ENCODE measurements at places on chromosomes 5 and 9.

GRCh38 chr9:75873712-75874111 is 16.8 kb upstream of the PCSK5 start:
- DNase-seq = no peak

DNA sequence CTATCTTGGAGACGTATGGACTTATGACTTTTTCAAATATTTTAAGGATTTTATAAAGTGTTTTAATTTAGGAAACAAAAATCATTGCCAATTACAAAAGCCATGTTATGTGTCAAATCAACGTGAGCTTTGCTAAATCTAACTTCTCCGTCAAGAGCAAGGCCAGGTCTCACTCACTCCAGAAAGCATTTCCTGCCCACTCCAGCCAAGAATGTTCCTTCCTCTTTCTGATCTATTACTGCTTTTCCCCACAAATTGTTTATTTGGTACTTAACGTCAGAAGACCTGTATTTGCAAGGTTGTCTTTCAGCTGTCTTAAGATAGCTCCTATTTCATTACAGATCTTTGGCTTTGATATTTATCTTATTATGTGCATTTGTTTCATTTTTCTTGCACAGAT is 193.5 kb upstream of the HAPLN1 start:
- DNase-seq = no peak

- DNase-seq = no peak
These were observed 302.9 kb upstream of the PAPPA start for GRCh38 chr9:115850548-115851304.

- DNase-seq = no peak
These were observed 2252.4 kb downstream of the MAT2B start for GRCh38 chr5:165757791-165758190.

DNA sequence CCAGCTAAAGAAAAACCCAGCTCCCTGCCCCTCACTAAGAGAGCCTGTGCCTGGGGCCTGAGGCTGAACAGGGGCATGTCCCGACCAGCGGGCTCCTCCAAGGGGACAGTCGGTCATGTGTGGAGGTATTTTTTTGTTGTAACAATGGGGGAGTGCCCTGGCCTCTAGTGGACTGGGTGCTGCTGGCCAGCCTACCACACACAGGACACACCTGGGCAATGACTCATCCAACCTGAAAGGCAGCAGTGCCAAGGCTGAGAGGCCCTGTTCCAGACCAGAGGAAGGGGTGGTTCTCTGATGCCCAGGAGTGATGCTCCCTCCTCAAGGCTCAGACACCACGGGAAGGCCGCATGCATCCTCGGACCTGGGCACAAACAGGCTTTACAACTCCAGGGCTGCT is 181.5 kb downstream of the OLFM1 start:
- DNase-seq = no peak

- DNase-seq = no peak
These were observed 521.7 kb upstream of the CLINT1 start for GRCh38 chr5:158380661-158381060.

DNA sequence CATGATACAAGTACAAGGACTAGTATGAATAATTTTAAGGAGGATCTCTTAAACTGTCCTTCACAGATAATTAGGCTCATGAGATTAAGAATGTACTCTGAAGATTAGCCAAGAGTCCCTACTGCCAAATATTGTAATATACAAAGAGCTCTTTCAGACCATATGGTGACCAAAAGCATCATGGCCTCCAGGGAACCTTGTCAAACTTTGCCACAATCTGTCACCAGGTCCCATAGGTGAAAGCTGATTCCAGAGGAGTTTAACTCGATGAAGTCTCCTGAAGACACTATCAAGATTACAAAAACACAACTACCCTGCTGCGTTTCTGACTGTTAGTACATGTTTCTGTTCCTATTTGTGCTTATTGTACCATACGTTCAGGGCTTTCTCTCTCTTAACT is 395.4 kb upstream of the ITGA1 start:
- no peak for DNase-seq

DNA sequence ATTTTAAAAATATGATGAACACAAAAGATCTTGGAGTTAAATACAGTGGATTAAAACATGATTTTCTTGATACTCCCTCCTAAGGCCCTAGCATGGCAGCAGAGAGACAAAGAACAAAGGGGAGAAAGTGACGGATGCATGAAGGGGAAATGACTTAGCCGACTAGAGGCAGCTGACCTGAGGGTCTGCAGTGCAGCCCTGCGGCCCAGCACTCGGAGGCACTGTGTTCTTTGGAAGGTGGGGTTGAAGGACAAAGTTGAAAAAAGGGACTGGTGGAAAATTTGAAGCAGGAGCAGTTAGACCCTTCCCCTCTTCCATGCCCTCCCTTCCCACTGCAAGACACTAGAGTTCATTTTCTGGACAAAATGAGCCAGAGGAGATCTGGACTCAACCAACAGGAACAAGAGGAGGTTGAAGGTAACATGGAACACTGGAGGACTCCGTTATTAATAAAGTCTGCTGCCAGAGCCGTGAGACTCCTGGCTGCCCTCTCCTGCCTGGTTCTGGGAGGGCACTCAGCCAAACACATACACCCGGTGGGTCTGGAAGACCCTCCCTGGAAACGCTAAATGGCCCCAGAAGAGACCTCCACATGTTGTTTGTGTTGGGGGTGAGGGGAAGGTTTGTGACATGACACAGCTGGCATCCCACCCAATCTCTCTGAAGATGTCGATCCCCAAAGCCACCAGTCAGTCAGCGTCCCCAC is 98.1 kb downstream of the JMY start:
- no peak for DNase-seq

DNA sequence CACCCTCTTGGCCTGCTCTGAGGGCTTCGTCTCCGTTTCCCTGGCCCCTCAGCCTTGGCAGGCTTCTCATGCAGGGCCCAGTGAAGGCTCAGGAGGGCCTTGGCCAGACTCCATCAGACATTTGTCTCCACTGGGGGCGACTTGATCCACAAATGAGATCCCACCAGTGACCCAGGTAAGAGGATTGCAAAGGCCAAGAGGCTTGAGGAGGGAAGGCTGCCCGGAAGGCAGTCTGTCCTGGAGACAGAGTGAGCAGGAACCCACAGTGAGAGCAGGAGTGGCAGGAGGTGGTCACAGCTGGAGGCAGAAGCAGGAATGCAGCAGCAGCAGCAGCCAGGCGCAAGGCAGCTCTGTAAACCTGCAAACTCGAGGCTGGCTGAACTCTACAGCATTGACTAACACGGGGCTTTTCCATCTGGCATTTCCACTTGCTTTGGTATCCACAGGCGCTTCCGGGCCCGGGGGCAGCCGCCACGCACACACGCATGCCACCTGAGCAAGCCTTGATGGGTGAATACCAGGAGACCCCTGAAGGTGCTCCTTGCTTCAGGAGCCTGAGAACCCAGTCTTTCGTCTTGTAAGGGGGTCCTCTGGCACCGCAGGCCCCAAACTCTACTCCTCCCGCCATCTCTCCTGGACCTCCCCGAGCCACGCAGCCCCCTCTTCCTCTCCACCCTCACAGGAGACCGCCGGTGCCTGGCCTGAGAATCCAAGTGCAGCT is 14.7 kb downstream of the MGAT1 start:
- no peak for DNase-seq

DNA sequence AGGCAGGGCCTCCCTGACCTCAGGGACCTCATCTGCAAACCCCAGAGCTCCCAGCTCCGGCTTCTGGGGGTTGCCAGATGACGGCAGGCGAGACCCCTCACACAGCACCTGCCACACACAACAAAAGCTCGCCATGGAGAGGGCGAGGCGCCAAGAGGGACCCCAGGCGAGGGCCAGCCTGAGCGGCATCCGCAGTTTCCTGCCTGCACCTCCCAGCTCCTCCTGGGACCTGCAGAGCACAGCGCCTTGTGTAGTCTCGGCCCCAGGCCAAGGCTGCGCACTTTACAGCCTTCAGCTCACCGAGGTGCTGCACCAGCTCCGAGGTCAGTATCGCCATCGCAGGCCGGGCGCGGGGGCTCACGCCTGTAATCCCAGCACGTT is 82.4 kb upstream of the ADAMTS2 start:
- no peak for DNase-seq

- DNase-seq = peak; percentile 46
These were observed 226.9 kb downstream of the SMARCA2 start for GRCh38 chr9:2241836-2242741.

DNA sequence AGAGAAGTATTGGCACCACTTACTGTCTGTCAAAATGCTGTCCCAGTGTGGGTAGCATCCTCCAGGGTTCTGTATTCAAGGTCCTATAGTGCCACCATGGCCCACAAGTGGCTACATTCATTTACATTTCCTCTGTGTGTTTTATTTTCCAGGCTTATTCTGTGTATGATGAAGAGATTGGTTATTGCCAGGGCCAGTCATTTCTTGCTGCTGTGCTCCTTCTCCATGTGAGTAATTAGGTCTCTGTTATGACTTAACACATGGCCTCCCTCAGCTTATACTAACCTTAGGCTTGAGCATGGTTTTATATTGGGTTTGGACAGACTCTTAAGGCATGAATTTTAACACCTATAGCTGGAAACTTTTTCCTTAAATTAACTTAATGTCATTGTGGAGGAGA is 36.7 kb downstream of the GPR21 start:
- no peak for DNase-seq

DNA sequence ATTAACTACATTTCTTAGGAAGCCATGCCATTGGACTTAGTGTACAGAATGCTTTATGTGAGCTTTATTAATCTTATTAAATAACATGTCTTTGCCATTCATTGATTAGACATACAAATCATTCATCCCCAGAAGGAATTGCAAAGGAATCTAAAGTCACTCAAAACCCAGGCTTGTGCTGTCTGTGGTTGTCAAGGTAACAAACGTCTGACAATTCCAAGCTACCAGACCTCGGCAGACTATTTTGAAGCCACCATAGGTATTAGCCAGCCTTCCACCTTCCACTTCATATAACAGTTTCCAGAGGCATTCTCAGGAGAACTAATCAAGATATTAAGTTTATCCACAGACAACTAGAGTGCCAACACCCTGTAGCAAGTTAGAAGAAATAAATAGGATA is 135.2 kb upstream of the TUSC1 start:
- no peak for DNase-seq

GRCh38 chr9:105046907-105047741 is 119.2 kb upstream of the ABCA1 start:
- DNase-seq = no peak

GRCh38 chr5:134153657-134154056 is 23.1 kb downstream of the SKP1 start:
- DNase-seq = no peak

DNA sequence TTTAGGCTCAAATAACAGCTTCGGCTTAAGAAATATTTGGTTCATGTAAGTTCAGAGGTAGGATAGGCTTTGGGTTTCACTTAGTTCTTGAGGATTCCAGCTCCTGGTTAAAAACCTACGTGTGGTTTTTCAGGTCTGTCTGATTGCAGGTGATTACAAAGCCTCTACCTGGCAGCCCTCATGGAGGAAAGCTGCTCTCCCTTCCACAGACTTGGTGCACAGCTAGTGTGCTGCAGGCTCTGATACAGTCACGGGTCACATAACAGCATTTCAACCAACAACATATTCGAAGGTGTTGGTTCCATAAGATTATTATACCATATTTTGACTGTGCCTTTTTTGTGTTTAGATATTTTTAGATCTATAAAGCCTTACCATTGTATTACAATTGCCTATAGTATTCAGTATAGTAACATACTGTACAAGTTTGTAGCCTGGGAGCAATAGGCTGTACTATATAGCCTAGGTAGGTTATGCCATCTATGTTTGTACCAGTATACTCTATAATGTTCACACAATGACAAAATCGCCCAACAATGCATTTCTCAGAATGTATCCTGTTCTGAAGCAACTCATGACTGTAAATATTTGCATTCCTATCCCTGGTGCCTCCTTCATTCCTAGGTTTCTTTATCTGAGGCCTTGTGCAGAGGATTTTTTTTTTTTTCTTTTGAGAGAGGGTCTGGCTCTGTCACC is 8.0 kb upstream of the DCP2 start:
- DNase-seq = no peak

GRCh38 chr9:15390201-15390600 is 32.5 kb upstream of the SNAPC3 start:
- DNase-seq = no peak

- DNase-seq = no peak
These were observed 2.3 kb downstream of the SLC22A4 start for GRCh38 chr5:132296412-132297016.

- DNase-seq = no peak
These were observed 99.5 kb upstream of the LMX1B start for GRCh38 chr9:126514037-126514821.

DNA sequence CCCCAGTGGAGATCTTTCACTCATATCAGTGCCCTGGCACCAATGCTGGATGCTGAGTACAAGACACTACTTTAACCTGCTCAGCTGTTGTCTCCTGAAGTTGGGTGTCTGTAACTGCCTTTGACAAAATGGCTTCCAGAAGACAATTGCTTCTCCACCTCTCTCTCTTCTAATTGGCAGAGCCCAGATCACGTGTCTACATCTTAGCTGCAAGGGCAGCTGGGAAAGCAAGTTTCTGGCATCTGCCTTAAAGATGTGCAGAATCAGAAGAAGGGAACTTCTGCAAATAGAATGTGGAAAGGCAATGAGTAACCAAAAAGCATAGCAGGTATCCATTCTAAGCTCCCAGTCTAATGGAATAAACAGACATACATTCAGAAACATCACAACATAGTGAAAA is 81.1 kb downstream of the PDZD2 start:
- DNase-seq = no peak

DNA sequence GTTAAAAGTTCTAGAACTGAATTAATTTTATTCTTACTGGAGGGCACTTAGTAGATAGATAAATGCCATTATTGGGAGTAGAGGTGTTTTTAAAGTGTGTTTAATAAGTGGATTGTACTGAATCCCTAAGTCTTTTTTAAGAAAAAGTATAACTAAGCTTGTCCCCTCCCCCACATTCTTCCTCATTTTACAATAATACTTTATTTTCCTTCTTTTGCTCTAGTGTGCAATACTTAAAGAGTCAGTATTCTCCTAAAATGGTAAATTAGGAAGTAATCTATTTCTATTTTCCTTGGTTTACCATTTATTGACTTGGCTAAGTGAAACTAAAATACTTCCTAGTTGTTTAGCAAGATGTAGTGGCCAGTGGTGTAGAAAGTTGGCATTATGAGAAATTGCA is 11.6 kb downstream of the UBLCP1 start:
- no peak for DNase-seq

- no peak for DNase-seq
These were observed 3.4 kb downstream of the NTMT1 start for GRCh38 chr9:129629251-129629820.

DNA sequence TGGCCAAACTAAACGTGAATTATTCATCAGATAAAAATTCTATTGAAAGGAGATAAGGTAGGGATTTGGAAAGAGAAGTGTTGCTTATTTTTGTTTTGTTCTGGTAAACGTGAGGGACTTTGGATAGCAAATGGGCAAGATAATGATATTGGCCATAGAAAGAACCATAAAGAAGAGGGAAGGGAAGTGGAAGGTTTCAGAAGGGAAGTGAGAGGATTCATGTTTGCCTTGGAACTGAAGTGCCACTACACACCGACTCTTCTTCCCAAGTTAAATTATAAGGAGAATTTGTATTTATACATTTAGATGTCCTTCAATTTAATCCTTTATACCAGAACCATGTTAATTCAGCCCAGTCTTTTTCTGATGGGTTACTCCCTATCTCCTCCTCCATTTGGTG is 42.1 kb upstream of the TAF11L2 start:
- no peak for DNase-seq
